ENCODE measurements at places on chromosomes 11 and 22. TPM values are rescaled to one million over a fixed set of nuclear protein-coding genes. Genes with fewer than 3 reads are reported as not detected.

DNA sequence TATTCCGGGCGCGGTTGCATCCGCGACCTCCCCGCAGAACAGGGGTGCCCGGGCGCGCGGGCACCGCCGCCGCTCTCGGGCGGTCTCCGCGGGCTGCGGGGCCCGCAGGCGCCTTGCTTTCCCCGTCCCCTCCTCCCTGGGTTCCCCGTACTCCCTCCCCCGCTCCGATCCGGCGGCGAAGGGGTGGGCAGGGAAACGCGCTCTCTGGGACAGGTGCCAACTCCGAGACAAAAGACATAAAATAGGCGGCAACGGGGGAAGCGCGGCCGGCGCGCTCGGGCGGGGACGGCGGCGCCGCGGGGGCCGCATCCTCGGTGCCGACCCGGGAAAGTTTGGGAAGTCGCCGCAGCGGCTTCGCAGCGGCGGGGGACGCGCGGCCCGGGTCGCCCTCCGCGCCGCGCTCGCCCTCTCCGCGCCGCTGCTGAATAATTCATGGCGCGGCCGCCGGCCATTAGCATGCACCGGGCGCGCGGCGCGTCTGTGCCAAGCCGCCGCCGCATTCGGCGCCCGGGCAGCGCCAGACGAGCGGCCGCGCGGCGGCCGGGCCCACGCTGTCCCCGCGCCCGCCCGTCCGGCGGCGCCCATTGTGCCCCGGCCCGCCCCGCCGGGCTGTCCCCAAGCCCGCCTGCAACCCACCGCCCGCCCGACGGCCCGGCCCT, 78.7 kb upstream of the PPARA start:
- DNase-seq: peak; percentile 90
- peak overlapping the region; percentile 90 for H3K27ac ChIP-seq
- peaks cover 8% of the 10 kb centered on the region for H3K36me3 ChIP-seq
- peaks cover 50% of the 10 kb centered on the region for H3K4me1 ChIP-seq

GRCh38 chr11:127470306-127470884, 469.8 kb upstream of the KIRREL3 start:
- no peak overlapping the region for H3K27ac ChIP-seq
- no peaks in the 10 kb centered on the region for H3K4me1 ChIP-seq
- DNase-seq: no peak
- H3K36me3 ChIP-seq: no peaks in the 10 kb centered on the region
- no peaks in the 10 kb centered on the region for H3K27me3 ChIP-seq
- no peak overlapping the region for H3K4me3 ChIP-seq

DNA sequence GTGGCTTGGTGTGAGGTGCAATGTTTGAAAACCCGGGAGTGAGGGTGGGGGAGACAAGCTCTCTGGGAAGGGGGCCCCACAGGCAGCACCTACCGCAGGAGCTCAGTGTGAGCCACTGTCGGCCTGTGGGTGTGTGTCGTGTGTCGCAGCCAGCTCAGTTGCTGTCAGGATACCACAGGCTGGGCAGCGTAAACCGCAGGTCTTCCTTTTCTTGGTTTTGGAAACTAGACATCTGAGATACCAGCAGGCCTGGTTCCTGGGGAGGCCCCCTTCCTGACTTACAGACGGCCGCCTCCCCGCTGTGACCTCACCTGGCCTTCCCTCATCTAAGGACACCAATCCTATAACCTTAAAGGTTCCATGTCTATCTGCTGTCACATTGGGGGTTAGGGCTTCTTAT, 19.4 kb downstream of the IRF7 start:
- H3K4me3 ChIP-seq: no peak overlapping the region
- no peak overlapping the region for H3K27ac ChIP-seq
- peaks cover 32% of the 10 kb centered on the region for H3K36me3 ChIP-seq
- no peak for DNase-seq
- H3K27me3 ChIP-seq: no peaks in the 10 kb centered on the region

GRCh38 chr22:36464715-36465231, 16.7 kb downstream of the TXN2 start:
- H3K4me3 ChIP-seq: no peak overlapping the region
- no peak for DNase-seq
- H3K27ac ChIP-seq: peak overlapping the region; percentile 98
- no peaks in the 10 kb centered on the region for H3K27me3 ChIP-seq
- H3K36me3 ChIP-seq: no peaks in the 10 kb centered on the region

- H3K27ac ChIP-seq: no peak overlapping the region
- H3K4me3 ChIP-seq: no peak overlapping the region
- H3K4me1 ChIP-seq: no peaks in the 10 kb centered on the region
- no peaks in the 10 kb centered on the region for H3K36me3 ChIP-seq
- DNase-seq: no peak
Measured at GRCh38 chr11:118051136-118051610, 25.7 kb upstream of the TMPRSS4 start.

- DNase-seq: peak; percentile 15
- H3K4me3 ChIP-seq: no peak overlapping the region
- H3K27ac ChIP-seq: no peak overlapping the region
- no peaks in the 10 kb centered on the region for H3K36me3 ChIP-seq
- no peaks in the 10 kb centered on the region for H3K4me1 ChIP-seq
Measured at GRCh38 chr11:88704485-88704884, 361.3 kb downstream of the GRM5 start.

Gene KCNE3
- total RNA-seq: 0.31 TPM

Gene MB
- total RNA-seq: not detected

Gene MYEOV
- not detected for total RNA-seq

DNA sequence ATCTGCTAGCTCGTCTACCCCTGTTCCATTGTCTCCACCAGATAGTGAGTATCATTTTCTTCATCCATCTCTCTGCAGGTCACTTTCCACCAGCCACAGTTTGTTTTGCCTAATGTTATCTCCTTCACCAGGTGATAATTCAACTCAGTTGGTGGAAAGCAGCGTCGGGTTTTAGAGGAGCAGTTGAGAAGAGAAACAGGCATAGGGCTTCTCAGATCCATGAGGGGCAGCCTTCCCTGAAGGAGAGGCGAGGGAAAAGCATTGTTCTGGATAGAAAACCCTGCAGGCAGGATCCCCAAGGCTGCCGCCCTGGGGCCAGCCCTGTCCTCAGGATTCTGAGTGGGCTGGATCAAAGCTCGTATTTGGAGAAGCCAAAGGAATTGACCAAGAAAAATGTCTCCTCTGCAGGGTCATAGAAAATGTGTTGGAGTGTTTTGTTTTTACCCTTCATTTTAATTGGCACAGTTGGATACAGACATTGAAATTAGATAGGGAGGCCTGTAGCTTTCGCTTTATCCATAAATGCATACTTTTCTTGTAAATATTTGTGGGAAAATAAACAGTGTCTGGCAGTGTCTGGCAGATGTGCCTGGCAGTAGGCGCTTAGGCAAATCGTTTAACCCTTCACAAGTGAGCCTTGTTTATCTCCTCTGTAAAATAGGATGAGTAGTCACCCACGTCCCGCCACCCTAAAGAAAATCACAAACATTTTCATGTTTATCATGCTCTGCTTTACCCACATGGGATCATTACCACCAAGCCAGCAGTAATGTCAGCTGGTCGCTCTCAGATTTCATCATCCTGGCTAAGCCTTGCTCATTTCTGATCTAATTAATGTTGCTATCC, 73.4 kb upstream of the TTC12 start:
- H3K4me3 ChIP-seq: no peak overlapping the region
- no peak overlapping the region for H3K27ac ChIP-seq
- peaks cover 2% of the 10 kb centered on the region for H3K27me3 ChIP-seq
- DNase-seq: no peak

- no peaks in the 10 kb centered on the region for H3K36me3 ChIP-seq
- H3K27me3 ChIP-seq: no peaks in the 10 kb centered on the region
- H3K4me1 ChIP-seq: no peaks in the 10 kb centered on the region
- no peak overlapping the region for H3K4me3 ChIP-seq
Measured at GRCh38 chr11:104734998-104735397, 163.3 kb downstream of the CASP12 start.

Gene OR52A1
- not detected for total RNA-seq

GRCh38 chr11:94526645-94527438, 14.6 kb downstream of the C11orf97 start:
- H3K36me3 ChIP-seq: no peaks in the 10 kb centered on the region
- no peak overlapping the region for H3K27ac ChIP-seq
- H3K4me1 ChIP-seq: no peaks in the 10 kb centered on the region
- H3K4me3 ChIP-seq: no peak overlapping the region
- peak; percentile 13 for DNase-seq
- H3K27me3 ChIP-seq: no peaks in the 10 kb centered on the region
